ENCODE measurements at places on chromosomes 6 and 20.

- DNase-seq = no peak
These were observed 9.0 kb upstream of the HINT3 start for GRCh38 chr6:125947615-125948014.

DNA sequence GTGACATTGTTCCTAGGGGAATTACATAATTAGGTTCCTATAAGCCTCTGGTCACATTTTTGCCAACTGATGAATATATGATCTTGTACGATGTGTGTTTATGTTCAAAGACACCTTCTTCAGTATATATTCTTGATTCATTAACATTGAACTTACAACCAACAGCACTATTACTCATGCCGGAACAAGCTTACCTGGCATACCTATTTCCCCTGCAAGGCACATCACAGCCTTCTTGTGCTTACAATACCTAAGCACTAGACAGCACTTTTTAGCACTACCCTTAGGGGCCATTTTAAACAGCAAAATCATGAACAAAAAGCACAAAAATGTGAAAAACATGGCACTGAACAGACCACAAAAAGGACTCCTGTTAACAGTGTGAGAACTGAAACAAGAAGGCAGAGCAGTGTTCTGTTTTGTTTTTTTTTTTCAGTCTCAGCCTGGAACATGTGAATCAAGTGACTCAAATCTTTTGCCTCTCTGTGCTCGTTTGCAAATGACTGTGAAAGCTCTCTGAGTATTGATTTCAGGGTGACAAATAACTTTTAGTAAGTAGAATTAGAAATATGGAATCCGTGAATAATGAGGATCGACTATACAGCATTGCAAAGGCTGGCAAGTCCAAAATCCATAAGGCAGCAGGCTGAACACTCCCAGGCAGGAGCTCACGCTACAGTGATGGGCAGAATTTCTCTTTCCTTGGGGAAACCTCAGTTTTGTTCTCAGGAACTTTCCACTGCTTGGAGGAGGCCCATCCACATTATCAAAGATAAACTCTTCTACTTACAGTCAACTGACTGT lies 102.3 kb upstream of the TSHZ2 start:
- DNase-seq = no peak

GRCh38 chr6:145235207-145235606 lies 500.1 kb downstream of the EPM2A start:
- no peak for DNase-seq

- no peak for DNase-seq
These were observed 49.5 kb upstream of the LY86 start for GRCh38 chr6:6539036-6539435.

DNA sequence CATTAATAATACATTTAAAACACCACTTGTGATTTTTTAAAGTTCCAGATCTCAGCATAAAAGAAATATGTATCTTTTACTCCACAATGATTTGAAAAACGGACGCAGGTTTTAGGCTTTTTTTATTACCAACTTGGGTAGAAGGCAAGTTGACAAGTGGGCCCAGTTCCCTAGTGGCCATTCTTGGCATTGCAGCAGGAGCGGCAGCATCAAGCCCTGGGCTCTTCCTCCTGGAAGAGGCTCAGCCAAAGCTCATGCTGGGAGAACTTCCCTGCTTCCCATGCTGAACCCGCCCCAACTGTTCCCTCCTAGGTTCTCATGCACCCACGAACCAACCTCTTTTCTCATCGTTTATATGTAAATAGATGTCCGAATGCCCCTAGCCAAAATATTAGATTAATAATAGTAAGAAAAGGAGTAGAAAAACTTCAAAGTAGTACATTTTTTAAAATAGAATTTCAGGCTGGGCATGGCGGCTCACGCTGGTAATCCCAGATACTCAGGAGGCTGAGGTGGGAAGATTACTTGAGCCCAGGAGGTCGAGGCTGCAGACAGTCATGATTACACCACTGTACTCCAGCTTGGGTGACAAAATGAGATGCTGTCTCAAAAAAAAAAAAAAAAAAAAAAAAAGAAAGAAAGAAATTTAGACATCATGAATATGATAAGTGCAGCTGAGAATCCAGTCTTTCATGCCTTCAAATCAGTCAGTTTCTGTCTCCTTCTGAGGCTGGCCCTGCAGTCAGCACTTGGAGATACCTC lies 18.2 kb upstream of the MYB start:
- DNase-seq = no peak

DNA sequence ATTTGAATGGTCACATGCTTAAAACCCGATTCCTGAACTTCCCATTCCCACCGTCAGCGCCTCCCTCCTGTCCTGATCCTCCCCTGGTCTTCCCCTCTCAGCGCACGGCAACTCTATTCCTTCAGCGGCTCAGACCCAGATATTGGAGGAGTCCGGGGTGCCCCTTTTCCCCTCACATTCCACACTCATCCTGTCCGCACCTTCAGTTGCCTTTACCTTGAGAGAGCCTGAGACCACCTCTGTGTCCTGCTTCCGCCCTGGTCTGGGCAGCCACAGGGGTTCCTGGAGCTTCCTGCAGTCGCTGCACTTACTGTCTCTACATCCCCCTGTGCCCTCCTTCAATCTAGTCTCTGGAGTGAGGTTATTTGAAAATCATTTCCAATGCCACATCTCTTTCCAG lies 193.4 kb downstream of the BCAS1 start:
- no peak for DNase-seq

- DNase-seq = no peak
These were observed 23.8 kb downstream of the TMEM74B start for GRCh38 chr20:1160991-1161390.

GRCh38 chr20:3613821-3614440 lies 49.3 kb downstream of the GFRA4 start:
- no peak for DNase-seq

GRCh38 chr6:14517516-14518105 lies 400.0 kb downstream of the CD83 start:
- DNase-seq = no peak

DNA sequence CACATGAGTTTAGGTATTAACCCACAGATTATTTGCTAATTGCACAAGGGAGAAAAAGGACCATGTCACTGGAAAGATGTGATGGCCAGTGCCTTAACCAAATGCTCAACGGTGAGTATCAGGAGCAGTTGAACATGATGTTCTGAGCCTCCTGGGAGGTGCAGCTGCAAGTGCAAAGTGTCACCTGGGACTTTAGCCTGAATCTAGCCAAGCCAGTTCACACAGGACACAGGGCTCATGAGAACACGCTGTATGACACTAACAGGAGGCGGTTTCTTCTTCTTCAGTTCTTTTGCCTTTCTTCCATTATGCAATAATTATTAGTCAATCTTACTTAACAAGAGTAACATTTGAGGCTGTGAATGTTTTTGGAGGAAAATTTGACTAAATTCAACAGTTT lies 225.3 kb downstream of the THBS2 start:
- DNase-seq = no peak

DNA sequence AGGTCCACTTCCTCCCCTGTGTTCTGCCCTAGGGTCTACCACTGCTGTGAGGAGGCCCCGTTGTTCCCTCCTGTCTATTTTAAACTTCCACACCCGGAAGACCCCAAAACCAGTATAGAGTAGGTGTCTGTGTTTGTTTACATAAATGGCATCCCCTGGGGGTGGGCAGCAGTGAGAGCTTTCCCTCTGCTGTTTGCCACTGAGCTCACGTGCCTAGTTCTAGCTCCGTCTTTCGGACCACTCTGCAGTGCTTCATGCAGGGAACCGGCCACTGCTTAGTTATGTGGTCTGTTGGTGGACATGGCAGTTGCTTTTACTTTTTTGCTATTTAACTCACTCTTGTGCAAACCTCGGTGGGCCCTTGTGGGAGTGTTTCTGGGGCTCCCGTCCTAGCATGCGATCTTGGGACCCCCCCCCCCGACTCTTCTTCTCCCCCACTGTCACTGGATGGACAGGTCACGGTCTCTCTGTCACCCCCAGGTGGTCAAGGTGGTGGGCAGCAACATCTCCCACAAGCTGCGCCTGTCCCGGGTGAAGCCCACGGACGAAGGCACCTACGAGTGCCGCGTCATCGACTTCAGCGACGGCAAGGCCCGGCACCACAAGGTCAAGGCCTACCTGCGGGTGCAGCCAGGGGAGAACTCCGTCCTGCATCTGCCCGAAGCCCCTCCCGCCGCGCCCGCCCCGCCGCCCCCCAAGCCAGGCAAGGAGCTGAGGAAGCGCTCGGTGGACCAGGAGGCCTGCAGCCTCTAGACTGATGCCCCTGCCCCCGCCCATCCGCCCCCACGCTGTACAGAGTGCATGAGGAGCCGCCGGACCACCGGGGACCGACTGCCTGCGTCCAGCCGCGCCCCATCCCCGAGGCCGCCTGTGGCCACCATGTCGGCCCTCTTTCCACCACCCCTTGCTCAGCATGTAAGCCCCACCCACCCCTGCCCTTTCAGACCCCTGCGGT lies 40.9 kb downstream of the VSTM2L start:
- DNase-seq = no peak

GRCh38 chr6:70686548-70687133 lies 19.0 kb downstream of the SMAP1 start:
- no peak for DNase-seq

- no peak for DNase-seq
These were observed 6.4 kb upstream of the SLC12A5 start for GRCh38 chr20:46022411-46023147.

DNA sequence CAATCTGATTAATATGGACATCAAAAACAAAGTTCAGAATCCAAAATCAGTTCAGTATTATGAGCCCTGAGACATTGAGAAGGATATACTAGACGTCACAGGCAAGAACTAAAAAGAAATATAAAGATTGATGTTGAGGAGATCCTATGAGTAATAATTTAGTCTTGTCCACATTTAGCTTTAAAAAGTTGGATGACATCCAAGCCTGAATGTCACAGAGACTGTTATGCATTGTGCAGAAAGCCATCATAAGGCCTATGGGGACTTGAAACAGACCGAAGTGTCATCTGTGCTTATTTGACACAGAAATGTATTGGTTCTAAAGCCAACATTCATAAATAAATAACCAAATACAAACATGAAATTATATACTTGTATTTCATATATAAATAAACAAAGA lies 581.8 kb upstream of the MMS22L start:
- no peak for DNase-seq

DNA sequence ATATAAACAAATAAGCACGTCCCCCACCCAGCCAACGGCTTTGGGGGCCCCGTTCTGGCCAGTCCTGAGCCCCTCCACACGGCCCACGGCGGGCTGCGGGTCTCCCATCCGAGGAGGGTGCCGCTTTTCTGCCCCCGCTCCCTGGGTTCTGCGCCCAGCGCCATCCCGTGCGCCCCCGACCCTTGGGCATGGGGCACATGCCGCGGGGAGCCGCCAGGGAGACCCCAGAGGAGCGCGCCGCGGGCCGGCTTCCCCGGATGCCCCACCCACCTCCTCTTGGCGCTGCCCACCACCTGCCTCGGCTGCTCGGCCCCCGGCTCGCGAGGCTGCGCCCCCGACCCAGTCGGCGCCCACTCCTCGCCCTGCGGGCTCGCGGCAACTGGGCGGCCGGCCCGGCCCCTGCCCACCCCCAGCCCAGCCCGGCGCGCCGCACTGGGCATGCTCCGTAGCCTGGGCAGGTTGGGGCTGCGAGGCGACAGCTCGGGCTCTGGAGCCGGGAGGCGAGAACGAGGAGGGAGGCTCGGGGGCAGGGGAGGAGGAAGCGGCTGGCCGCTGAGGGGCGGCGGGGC lies 570 bp upstream of the PLCB4 start:
- DNase-seq = no peak

DNA sequence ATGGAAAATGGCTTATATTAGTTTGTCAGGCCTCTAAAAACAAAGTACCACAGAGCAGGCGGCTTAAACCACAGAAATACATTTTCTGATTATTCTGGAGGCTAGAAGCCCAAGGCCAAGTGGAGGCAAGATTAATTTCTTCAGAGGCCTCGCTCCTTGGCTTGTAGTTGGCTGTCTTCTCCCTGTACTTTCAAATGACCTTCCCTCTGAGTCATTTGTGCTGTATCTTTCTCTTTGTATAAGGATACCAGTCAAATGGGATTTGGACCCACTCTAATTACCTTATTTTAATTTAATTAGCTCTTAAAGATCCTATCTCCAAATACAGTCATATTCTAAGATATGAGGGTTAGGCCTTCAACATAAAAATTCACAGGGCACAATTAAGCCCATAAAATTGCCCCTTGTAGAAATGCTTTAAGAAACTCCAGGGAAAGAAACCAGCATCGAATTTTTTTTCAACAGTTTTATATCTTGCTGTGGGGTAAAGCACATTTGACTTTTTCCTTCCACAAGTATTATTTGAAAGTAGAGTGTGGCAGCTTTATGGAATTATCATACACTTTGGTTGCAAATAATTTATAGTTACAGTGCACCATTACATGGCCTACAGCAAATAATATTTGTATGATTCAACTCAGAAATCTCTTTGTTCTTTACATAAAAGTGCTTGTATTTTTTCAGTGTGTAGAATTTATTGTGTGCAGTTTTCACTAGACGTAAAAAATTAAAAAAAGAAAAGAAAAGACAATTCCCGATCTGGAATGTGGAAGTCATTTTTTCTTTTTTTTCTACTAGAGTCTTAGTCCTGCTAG lies 706.1 kb downstream of the KIF16B start:
- DNase-seq = no peak

GRCh38 chr6:130872250-130873095 lies 45.3 kb downstream of the SMLR1 start:
- DNase-seq = peak; percentile 20

- DNase-seq = no peak
These were observed 138.0 kb downstream of the CARMIL1 start for GRCh38 chr6:25417046-25417605.

DNA sequence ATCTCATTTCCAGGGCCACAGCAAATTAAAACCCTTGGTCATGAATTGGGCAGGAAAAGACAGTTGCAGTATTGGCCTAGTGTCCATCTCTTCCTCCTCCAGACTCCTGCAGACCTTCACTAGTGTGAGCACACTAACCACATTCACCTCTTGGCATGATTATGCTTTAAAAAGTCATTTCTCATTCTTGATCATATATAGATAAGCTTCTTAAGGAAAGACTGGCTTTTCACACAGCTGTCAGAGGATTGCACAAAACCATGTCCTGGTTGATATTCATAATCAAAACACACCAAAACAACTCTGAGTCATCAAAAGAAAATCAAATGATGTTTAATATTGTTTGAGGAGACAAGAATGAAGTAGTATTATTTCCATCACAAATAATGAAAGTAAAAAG lies 52.1 kb downstream of the TMEM200A start:
- no peak for DNase-seq

DNA sequence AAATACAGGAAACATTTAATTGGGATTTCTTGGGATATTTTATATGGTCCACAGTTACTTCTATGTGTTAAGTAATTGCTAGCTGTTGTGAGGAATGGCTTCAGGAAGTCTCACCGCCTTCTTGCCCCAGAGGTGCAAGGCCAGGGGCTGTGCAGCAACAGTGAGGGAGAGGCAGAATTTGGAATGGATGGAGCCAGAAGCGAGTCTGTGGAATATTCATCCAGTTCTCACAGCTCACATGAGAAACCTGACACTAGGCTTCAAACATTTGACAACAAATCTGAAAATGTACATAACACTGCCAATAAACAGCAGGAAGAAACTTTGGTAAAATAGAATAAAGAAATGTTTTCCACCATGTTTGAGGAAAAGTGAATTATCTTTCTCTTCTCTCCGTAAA lies 66.5 kb downstream of the GPR6 start:
- DNase-seq = no peak

Measured in NCI-H524 treated with DMSO at 0.1 percent for 48 hours (cell line).